ENCODE measurements at places on chromosomes 7 and 10.

- DNase-seq, result no peak
These were observed 72.0 kb downstream of the C10orf143 start for GRCh38 chr10:130038611-130039109.

DNA sequence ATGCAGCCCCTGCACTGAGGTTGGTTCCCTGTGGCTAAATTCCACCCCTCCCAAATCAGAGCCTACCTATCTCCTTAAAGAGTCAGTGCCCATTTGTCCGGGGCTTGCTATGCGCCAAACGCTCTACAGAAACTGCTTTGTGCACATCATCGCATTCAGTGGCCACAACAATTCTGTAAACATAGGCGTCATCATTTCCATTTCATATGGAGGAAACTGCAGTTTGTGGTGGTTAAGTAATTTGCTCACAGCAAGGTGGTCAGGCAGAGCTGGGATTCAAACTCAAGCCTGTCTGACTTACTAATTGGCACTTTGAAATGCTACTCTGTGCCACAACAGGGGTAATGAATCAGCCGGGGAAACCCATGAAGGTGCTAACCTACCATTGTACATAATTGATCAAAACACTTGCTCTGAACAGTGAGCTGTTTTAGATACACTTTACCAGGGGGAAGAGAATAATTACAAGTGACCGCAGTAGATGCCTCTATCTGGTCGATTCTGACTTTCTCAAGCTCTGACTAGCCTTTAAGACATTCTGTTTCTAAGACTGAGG, 775.5 kb downstream of the LRMDA start:
- no peak for DNase-seq

DNA sequence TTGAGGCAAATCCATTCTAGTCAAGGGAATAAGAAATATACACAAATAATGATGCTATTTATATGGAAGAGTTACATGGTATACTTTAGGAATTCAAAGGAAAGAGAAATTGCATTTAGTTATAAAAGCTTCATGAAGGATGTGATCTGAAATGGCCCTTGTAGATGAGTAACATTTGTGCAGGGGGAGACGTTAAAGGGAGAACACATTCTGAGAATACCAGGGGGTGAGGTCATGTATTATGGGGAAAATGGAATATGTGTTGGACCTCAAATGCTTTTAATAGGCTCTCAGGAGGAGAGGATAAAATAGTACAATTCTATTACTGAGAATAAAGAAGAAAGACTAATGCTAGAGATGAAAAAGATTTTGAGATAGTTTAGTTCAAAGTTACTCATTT, 122.5 kb upstream of the NOBOX start:
- DNase-seq, result no peak

GRCh38 chr7:120334475-120334874, 61.5 kb downstream of the KCND2 start:
- no peak for DNase-seq

- DNase-seq, result no peak
These were observed 6.1 kb downstream of the IMPDH1 start for GRCh38 chr7:128403676-128404075.

- peak; percentile 33 for DNase-seq
These were observed 520 bp downstream of the ELAPOR2 start for GRCh38 chr7:87058744-87059524.

DNA sequence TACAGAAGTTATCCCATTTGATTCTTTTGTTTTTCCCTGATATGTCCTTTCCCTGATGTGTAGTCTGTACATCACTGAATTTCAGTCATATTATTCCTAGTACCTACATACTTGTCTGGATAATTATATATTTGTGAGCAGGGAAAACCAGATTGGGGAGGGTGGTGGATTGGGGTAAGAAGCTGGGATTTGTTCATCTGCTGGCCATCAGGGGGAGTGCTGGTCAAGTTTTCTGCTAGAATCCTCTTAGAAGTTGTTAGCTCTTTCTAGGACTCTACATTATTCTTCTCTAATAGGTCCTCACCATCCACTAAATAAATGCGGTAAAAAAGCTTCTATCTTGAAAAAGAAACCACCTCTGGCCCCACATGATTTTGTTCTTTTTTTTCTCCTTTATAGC, 232.7 kb upstream of the TAC1 start:
- no peak for DNase-seq

GRCh38 chr10:35289198-35289597, 47.1 kb upstream of the CCNY start:
- DNase-seq, result no peak

- DNase-seq, result no peak
These were observed 585.8 kb downstream of the GATA3 start for GRCh38 chr10:8640301-8640700.

DNA sequence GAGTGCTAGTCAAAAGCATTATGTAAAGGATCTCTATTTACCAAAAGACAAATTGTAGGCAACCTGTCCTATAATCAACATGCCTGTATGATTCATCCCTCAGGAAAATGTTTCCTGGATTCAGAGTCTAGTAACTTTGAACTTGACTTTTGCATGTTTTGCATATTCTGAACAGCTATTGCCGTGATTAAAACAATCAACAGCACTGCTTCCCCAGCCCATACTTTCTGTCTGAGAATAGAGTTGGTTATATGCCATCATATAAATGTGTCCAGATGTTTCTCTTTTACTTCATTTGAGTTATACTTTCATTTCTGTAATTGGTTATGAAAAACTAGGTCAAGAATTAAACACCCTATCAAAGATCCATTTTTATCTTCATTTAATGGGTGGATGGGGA, 83.5 kb downstream of the ZMYND11 start:
- DNase-seq, result no peak

Data from activated T-cell treated with anti-CD3 and anti-CD28 coated beads, Interleukin-2, amount 50 U/mL, for 48 hours (primary cell).